Caco-2 (cell line): ENCODE measurements at places on chromosomes 16 and 17. TPM values are rescaled to one million over a fixed set of nuclear protein-coding genes. Genes with fewer than 3 reads are reported as not detected.

- no peak overlapping the region for H3K4me3 ChIP-seq
- peaks cover 47% of the 10 kb centered on the region for H3K4me1 ChIP-seq
- no peaks in the 10 kb centered on the region for H3K27me3 ChIP-seq
- H3K27ac ChIP-seq: peak overlapping the region; percentile 83
Measured at GRCh38 chr17:30219315-30219714, 16.2 kb downstream of the SLC6A4 start.

- H3K27me3 ChIP-seq: no peaks in the 10 kb centered on the region
- H3K27ac ChIP-seq: no peak overlapping the region
- H3K36me3 ChIP-seq: no peaks in the 10 kb centered on the region
- no peaks in the 10 kb centered on the region for H3K4me1 ChIP-seq
- H3K4me3 ChIP-seq: no peak overlapping the region
- no peak for DNase-seq
Measured at GRCh38 chr16:65426484-65426883, 304.6 kb upstream of the CDH11 start.

Gene LPO
- 0.23 and 0.54 TPM in 2 replicates for total RNA-seq

Gene SLC5A10
- total RNA-seq: 0.19 and 0.27 TPM in 2 replicates

GRCh38 chr17:27376637-27377547 is 79.4 kb upstream of the KSR1 start:
- H3K4me1 ChIP-seq: 0 out of 2 replicates have a peak, but pooled peaks cover 3% of the 10 kb centered on the region
- no peaks in the 10 kb centered on the region for H3K27me3 ChIP-seq
- no peak overlapping the region for H3K4me3 ChIP-seq

DNA sequence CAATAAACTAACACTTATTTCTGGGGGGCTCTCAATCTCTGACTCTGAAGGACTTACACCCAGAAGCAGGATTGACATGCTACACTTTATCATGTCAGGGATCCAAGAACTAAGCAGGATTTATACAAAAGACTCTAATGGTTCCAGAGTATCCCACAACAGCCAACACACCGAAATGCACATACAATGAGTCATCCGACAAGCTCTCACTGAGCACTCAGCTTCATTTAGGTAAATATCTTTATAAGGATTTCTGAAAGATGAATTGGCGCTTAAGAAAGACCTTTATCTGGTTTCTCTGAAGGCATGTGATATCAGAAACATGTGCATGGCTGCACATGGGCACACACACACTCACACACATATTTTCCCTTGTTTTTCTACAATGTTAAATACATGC is 77.2 kb downstream of the TOX3 start:
- no peak overlapping the region for H3K4me3 ChIP-seq
- H3K36me3 ChIP-seq: no peaks in the 10 kb centered on the region
- H3K27me3 ChIP-seq: no peaks in the 10 kb centered on the region

DNA sequence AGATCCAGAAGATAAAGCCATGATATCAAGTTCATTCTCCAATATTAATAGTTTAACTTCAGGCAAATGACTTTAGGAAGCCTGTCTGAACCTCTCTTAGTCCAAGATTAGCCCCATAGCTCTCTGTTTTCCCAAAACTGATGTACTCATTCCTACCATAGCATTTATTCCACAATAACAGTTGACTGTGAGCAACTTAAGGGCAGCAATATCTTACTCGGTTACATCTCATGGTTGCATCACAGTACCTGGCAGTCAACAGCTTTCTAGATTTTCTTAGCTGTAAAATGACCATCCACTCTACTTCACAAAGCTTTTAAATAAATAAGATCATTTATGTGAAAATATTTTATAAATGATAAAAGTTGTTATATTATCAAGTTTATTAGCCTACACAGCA is 58.2 kb upstream of the STAC2 start:
- no peak overlapping the region for H3K4me3 ChIP-seq
- H3K27ac ChIP-seq: no peak overlapping the region
- peaks cover 20% of the 10 kb centered on the region for H3K4me1 ChIP-seq
- no peak for DNase-seq
- no peaks in the 10 kb centered on the region for H3K36me3 ChIP-seq

DNA sequence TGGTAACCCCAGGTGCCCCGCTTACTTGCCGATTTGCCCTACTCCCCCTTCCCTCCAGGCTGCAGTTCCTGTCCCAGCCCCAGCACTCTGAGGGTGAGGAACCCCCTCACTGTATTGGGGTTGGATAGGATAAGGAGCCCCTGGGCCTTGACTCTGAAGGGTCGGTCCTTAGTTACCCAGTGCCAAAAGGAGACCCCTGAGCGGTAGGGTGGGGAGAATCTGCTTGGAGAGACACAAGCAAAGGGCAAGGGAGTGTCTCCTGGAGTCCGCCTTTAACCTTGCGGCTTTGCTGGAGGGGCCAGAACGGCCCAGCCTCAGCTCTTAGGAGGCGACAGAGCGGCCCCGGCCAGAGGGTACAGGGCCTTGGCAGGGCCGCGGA is 13.0 kb downstream of the CARD14 start:
- no peak overlapping the region for H3K27ac ChIP-seq
- no peak overlapping the region for H3K4me3 ChIP-seq
- no peak for DNase-seq
- H3K36me3 ChIP-seq: no peaks in the 10 kb centered on the region
- no peaks in the 10 kb centered on the region for H3K27me3 ChIP-seq

DNA sequence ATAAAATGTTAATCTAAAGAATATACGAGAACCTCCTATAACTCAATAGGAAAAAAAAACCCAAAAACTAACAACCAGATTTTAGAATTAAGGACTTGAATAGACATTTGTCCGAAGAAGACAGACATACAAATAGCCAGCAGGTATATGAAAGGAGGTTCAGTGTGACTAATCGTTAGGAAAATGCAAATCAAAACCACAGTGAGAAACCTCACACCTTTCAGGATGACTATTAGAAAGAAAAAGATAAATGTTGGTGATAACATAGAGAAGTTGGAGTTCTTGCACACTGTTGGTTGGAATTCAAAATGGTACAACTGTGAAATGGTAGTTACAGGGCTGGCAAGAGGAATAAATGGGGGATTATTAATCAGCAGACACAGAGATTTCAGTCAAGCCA is 339.0 kb downstream of the TMEM114 start:
- no peaks in the 10 kb centered on the region for H3K27me3 ChIP-seq
- DNase-seq: no peak
- no peak overlapping the region for H3K4me3 ChIP-seq
- H3K27ac ChIP-seq: no peak overlapping the region

DNA sequence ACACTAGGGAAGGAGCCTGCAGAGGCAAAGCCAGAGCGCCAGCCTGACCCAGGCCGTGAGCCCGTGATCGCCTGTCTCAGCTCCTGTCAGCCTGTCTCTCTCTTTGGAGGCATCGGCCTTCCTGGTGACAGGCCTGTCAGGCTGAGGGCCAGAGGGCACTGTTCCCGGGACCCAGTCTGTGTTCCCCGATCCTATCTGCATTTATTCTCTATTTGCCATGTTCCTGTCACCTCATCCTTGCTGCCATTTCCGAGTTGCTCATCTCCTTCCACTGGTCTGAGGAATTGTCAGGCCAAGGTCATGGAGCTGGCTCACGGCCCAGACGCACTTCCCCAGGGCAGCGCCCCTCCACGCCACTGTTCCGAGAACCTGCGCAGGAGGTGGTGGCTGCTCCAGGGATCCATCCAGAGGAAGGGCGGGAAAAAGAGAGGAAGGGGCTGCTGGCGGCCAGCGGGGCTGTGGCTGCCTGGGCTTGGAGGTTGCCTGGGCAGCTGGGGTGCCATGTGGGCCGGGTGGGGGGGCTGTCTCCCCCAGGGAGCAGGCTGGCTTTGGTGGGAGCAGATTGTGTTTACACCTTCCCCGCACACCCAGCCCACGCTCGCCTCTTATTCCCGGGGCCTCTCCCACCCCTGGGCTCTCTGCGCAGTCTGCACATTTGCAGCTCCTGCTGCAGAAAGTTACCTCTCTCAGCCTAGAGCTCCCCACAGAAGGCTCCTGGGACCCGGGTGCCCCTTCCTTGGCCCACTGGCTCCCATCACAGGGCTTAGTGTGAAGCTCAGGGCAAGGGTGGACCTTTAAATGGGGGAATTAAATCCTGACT is 4.9 kb downstream of the PRCD start:
- H3K27me3 ChIP-seq: no peaks in the 10 kb centered on the region
- no peak overlapping the region for H3K4me3 ChIP-seq
- no peaks in the 10 kb centered on the region for H3K36me3 ChIP-seq

Gene RSAD1
- 85.3 and 93.9 TPM in 2 replicates for total RNA-seq

DNA sequence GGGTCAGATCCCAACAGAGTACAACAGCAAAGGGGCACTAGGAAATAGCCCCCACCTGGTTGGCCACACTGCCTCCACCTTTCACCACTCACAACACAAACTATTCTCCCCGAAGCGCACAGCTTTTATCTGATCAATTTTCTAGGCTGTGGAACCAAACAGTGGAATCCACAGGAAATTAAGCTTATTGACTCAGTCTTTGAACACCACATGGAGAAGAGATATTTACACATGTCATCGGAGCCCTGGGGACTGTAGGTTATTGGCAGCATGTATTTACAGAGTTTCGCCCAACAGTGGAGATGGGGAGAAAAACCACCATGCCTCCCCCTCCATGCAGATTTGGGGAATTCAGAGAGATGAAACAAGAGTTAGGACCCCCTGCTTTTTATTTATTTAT is 154.8 kb downstream of the XYLT1 start:
- H3K4me1 ChIP-seq: no peaks in the 10 kb centered on the region
- DNase-seq: no peak
- no peaks in the 10 kb centered on the region for H3K36me3 ChIP-seq
- H3K4me3 ChIP-seq: no peak overlapping the region
- H3K27me3 ChIP-seq: no peaks in the 10 kb centered on the region
- no peak overlapping the region for H3K27ac ChIP-seq

DNA sequence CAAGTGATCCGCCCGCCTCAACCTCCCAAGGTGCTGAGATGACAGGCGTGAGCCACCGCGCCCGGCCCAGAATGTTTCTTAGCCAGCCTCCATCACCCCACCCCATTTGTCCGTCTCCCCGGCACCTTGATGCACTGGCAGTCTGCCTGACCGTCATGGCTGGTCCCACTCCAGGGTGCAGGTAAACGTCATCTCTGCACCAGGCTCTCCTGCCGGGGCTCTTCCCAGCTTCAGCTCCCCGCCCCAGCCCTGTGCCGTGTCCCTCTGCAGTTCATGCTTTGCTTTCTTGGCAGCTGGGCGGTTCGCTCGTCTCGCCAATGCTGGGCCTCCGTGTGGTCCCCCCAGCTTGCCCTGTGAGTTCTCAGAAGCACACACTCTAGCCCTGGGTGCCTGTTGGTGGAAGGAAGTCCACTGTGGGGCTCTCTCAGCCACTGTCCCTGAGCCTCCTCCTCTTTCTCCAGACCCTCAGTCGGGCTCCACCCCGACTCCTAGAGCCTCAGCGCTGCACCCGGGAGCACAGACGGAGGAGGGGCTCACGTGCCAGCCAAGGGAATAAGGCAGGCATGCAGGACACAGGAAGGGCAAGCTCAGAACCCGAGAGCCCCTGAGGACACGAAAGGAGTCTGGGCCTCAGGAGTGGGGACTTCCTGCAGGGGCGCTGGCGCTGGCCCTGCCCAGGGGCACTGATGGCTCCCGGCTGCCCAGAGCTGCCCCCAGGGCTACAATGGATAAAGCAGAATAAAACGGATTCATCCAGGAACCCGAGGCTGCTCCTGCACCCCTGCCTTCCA is 12.0 kb downstream of the HS3ST6 start:
- no peak for DNase-seq
- H3K27me3 ChIP-seq: no peaks in the 10 kb centered on the region
- H3K36me3 ChIP-seq: no peaks in the 10 kb centered on the region
- no peak overlapping the region for H3K4me3 ChIP-seq

DNA sequence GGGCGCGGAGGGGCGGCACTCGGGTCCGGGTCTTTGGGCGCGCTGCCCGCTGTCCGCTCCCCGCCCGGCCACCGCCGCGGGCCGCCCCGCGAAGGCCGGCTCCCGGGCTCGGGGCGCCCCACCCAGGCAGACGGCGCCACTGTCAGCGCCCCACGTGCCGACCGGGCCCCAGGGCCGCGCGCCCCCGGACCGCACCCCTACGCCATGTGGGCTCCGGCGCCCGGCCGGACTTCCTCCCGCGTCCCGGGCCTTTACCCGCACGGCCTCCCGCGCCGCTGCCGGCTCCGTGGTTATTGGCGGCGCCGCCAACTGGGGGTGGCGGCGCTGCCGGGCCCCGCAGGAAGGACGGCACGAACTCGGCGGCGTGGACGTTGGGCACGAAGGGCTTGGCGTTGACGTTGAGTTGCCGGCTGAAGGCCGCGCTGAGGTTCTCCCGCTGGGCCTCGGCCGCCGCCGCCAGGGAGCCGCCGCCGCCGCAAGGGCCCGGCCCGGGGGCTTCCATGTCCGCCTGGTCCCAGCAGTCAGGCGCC is 577 bp downstream of the GSPT1 start:
- DNase-seq: no peak
- H3K27ac ChIP-seq: peak overlapping the region; percentile 67
- H3K27me3 ChIP-seq: no peaks in the 10 kb centered on the region
- peak overlapping the region; percentile 91 for H3K4me3 ChIP-seq
- no peaks in the 10 kb centered on the region for H3K36me3 ChIP-seq

DNA sequence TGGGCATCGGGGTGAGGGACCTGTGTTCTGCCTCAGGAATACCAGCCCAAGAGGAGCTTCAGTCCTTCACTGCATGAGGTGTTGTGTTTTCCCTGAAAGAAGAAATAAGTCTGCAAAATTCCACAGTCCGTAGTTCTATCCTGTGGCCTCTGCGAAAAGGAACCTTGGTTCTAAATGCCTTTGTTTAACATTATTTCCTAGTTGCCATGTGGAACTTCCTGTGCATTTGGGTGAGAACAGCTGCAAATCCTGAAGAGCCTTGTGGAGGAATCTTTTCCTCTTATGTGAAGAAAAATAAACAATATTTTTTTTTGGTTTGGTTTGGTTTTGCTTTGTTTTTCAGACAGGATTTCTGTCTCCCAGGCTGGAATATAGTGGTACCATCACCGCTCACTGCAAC is 9.8 kb downstream of the PSKH1 start:
- peaks cover 13% of the 10 kb centered on the region; the same call in 1 of the 2 replicates for H3K4me1 ChIP-seq
- H3K36me3 ChIP-seq: no peaks in the 10 kb centered on the region
- H3K27me3 ChIP-seq: no peaks in the 10 kb centered on the region

DNA sequence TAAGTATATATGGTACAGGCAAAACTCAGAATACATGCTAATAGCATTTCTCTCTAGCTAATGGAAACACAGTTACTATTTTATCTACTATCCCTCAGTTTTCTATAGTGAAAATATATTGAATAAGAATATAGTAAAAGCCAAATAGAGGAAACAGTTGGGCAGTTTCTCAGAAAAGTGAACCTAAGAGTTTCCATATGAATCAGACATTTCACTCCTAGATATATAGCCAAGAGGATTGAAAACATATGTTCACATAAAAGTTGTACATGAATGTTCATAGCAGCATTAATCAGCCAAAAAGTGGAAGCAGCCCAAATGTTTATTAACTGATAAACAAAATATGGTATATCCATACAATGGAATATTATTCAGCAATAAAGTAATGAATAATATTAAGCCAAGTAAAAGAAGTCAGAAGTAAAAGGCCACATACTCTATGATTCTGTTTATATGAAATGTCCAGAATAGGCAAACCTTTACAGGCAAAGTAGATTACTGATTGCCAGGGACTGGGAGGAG is 134.6 kb downstream of the CYB561 start:
- H3K27ac ChIP-seq: no peak overlapping the region
- H3K36me3 ChIP-seq: no peaks in the 10 kb centered on the region
- no peaks in the 10 kb centered on the region for H3K4me1 ChIP-seq
- H3K4me3 ChIP-seq: no peak overlapping the region
- DNase-seq: no peak
- H3K27me3 ChIP-seq: no peaks in the 10 kb centered on the region

GRCh38 chr16:82341146-82341669 is 171.2 kb upstream of the MPHOSPH6 start:
- no peak for DNase-seq
- H3K27ac ChIP-seq: no peak overlapping the region
- H3K36me3 ChIP-seq: no peaks in the 10 kb centered on the region
- no peaks in the 10 kb centered on the region for H3K4me1 ChIP-seq
- no peaks in the 10 kb centered on the region; the same call in 1 of the 2 replicates for H3K27me3 ChIP-seq
- no peak overlapping the region for H3K4me3 ChIP-seq

Gene TUBG1
- total RNA-seq: 108 and 112 TPM in 2 replicates
